ENCODE measurements at places on chromosomes 13 and 19.
A peak's percentile ranks its signal among the peaks of the same experiment; 100 is the strongest.

GRCh38 chr13:103926118-103926517 lies 859.9 kb upstream of the SLC10A2 start:
- DNase-seq = no peak

GRCh38 chr13:99192480-99192879 lies 8.2 kb upstream of the UBAC2 start:
- DNase-seq = no peak

DNA sequence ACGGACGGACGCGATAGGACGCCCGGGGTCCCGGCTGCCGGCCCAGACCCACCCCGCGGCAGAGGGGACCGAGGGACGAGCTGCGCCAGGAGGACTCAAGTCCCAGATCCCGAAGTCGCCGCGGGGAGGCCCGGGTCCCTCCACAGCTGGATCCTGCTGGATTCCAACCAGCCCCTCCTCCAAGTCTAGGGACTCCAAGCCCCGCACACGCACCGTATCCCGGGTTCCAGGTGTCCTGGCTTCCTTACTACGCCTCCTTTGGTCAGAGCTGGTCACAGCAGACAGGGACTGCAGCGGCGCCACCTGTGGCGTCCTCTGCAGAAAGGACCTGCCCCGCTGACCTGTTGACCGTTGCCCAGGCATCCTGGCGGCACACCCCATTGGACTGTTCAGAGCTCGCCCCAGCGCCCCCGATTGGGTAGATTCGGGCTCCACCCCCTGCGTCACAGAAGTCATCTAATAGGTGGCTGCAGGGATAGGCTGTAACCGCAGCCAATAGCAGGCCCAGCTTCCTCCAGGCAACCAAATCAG lies 29.0 kb upstream of the ZNF709 start:
- no peak for DNase-seq

DNA sequence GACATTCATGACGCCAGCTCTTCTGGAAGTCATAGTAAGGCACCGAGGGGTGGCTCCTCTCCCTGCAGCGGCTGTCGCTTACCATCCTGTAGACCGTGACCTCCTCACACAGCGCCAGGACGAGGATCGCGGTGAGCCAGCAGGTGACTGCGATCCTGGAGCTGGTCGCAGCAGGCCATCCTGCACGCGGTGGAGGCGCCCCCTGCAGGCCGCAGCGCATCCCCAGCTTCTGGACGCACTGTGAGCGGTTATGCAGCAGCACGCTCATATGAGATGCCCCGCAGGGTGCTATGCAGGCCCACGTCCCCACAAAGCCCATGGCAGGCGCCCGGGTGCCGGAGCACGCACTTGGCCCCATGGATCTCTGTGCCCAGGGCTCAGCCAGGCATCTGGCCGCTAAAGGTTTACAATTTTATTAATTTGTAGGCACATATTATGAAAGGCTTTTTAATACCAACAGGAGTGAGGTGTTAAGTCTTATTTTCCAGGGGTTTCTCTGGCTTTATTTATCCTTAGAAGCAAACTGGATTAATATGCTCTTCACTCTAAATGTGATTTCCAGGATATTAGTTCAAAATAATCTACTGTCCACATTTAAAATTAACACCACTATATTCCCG lies 35.6 kb upstream of the PSPC1 start:
- no peak for DNase-seq

GRCh38 chr13:112104881-112105234 lies 37.9 kb downstream of the SOX1 start:
- no peak for DNase-seq

DNA sequence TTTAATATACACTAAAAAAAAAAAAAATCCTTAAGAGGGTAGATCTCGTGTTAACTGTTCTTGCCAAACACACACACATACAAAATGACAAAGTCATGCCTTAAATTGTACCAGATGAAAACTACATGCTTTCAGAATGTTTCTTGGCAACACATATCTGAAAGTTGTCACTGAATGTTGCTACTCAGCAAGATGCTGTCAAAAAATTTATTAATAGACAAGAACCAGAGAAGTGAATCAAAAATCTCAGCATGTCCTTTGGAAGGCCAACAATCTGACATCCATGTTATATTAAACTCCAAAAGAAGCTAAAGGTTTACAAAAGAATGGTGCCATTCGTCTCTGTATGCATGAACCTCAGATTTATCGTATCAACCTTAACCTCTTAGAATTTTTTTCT lies 1746.2 kb upstream of the PRR20A start:
- no peak for DNase-seq

GRCh38 chr13:45416516-45417128 lies 1.6 kb downstream of the SLC25A30 start:
- no peak for DNase-seq

GRCh38 chr19:31602548-31602947 lies 253.3 kb upstream of the TSHZ3 start:
- DNase-seq = no peak

DNA sequence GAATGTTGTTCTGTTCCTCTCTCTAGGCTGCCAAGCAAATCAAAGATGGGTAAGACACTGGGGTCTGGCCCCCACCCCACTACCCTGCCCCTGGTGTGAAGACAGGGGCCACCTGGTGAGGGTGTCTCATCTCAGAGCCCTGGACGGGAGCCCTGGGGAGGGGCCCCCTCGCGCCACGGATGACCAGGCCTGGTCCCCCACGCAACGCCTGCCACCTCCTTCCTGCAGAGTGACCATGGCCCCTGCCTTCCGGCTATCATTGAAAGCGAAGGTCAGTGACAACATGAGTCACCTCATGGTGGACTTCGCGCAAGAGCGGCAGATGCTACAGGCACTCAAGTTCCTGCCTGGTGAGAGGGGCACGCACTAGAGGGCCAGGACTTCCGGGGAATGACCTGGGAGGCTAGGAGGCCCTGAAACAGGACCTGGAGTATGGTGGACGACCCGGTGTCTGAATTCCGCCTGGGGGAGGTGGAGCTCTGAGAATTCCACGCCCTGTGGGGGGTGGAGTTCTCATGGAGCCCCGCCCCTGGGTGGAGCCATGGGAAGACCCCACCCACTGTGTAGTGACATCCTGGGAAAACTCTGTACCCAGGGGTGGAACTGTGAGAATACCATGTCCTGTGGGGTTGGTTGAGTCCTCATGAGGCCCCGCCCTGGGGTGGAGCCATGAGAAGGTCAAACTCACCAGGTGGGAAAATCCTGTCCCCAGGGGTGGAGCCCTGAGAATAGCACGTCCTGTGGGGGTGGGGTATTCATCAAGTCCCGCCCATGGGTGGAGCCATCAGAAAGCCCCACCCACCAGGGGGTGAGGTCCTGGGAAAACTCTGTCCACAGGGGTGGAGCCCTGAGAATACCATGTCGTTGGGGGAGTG lies 6.1 kb downstream of the FSD1 start:
- DNase-seq = no peak

GRCh38 chr13:42997381-42997780 lies 5.3 kb upstream of the EPSTI1 start:
- DNase-seq = peak; percentile 44

DNA sequence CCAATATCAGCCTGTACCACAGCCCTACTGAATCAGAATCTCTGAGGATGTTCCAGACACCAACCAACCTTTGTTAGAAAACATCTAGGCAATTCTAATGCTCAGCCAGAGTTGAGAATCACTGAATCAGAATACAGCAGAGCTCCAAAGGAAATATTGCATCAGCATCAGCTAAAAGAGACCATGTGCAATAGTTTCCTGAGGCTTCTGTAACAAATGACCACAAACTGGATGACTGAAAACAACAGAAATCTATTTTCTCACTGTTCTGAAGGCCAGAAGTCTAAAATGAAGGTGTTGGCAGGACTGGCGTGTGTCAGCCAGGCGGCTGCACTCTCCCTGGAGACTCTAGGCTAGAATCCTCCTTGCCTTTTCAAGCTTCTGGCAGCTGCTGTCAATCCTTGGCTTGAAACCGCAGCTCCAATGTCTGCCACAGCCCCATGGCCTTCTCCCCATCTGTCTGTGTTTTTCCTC lies 1.2 kb upstream of the DCT start:
- DNase-seq = no peak

- no peak for DNase-seq
Measured at GRCh38 chr19:3667766-3668165, 32.5 kb downstream of the PIP5K1C start.

Measured in GM20000 (cell line).